Skeletal muscle cell (primary cell): ENCODE measurements at places on chromosomes 3 and 15.

GRCh38 chr3:105832644-105833043, 36.2 kb downstream of the CBLB start:
- no peak for DNase-seq

- no peak for DNase-seq
Measured at GRCh38 chr3:108602935-108603294, 13.4 kb downstream of the DZIP3 start.

GRCh38 chr3:80688814-80689213, 921.0 kb upstream of the ROBO1 start:
- DNase-seq = peak; percentile 5

DNA sequence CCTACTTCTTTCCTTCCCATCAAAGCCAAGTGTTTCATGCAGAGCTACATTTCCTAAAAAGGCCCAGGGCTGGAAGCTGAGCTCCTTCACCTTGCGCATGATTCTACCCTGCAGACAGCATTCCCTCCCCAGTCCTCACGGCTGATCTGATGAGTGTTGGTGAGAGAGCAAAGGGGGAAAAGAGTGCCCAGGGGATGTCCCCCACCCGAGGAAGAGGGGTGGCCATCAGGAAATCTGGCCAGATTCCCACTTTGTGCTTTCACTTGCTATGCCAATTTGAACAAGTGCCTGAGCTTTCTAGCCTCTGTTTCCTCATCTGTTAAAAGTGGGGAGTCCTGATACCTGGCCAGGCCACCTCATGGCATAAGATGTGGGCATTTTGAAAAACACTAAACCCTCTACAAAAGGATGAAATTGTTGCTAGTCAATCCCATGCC, 231.0 kb upstream of the TLE3 start:
- DNase-seq = no peak

GRCh38 chr3:135674508-135674907, 291.0 kb upstream of the PPP2R3A start:
- no peak for DNase-seq

DNA sequence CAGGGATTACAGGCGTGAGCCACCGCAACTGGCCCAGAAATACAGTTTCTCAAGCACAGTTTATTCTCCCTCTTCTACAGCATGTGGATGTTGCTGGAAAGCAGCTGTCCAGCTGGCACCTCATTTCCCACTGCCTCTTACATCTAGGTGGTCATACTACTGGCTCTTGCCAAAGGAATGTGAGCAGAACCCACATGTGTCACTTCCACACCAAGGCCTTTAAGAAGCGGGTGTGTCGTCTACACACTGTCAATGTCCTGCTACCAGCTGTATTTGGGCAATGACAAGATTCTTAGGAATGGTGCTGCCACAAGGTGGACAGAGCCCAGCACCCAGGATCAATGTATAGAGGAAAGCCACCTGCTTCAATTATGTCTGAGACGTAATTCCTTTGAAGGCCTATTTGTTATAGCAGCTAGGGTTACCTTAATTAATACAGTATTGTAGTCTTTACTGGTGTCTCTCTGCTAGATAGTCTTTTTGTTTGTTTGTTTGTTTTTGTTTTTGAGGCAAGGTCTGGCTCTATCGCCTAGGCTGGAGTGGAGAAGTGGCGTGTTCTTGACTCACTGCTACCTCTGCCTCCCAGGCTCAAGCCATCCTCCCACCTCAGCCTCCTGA, 15.1 kb upstream of the RAB7A start:
- no peak for DNase-seq

GRCh38 chr3:64890006-64890405, 202.2 kb upstream of the ADAMTS9 start:
- DNase-seq = peak; percentile 62

GRCh38 chr3:110059431-110059830, 722.1 kb upstream of the DPPA4 start:
- no peak for DNase-seq
